Sciatic nerve (tissue), 2 donors: ENCODE measurements at places on chromosomes 11 and 22. TPM values are rescaled to one million over a fixed set of nuclear protein-coding genes. Genes with fewer than 3 reads are reported as not detected.

DNA sequence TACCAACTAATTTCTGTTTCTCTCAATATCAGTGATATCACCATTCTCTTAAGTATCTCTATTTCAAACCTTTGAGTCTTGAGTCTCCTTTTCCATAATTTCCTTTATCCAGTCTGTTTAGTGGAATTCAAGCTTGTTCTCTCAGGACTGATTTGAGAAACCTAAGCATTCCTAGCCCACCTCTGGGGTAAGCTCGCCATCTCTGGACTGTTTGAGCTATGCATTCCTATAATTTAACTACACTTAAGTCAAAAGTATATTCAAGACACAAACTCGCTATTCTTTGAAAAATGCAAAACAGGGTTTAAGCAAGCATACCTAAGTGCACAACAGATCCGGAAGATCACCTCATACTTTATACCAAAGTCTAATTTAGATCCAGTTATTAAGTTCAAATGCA lies 2.1 kb upstream of the DLAT start:
- no peak for DNase-seq

DNA sequence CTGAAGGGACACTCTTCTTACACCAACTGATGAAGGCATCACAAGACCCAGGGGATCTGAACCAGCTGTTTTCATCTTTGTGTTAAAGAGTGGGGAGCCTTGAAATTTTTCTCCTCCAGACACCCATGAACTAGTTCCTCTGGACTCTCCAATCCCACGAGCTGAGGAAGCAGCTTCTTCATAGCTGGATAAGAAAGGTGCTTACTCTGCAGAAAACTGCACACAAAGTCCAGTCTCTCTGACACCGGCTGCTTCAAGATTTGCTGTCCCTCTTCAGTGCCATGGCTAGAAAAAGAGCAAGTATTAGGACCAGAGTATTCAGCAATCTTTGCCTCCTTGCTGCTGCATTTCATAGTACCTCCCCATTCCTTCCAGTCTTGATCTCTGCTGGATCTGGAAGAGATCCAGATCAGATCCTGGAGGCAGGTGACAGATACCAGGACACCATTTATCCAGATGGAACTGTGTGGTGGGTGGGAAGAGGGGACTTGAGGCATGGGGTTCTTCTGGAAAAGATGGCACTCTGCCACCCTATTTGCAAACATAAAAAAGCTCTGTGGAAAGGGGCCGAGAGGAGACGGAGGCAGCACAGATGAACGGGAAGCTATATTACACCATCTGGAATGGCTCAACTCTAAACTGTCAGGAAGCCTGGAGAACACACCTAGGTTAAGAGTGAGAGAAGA lies 25.5 kb downstream of the IL18BP start:
- DNase-seq, result no peak

- peak; percentile 93 for DNase-seq
These were observed at the start of gene TESMIN for GRCh38 chr11:68751331-68751856. Gene TESMIN, minus strand, starts transcription at chr11:68751520. Its CDS starts 860 bp downstream, at chr11:68750660.

GRCh38 chr11:107716884-107717532 lies 5.2 kb upstream of the SLN start:
- no peak for DNase-seq

DNA sequence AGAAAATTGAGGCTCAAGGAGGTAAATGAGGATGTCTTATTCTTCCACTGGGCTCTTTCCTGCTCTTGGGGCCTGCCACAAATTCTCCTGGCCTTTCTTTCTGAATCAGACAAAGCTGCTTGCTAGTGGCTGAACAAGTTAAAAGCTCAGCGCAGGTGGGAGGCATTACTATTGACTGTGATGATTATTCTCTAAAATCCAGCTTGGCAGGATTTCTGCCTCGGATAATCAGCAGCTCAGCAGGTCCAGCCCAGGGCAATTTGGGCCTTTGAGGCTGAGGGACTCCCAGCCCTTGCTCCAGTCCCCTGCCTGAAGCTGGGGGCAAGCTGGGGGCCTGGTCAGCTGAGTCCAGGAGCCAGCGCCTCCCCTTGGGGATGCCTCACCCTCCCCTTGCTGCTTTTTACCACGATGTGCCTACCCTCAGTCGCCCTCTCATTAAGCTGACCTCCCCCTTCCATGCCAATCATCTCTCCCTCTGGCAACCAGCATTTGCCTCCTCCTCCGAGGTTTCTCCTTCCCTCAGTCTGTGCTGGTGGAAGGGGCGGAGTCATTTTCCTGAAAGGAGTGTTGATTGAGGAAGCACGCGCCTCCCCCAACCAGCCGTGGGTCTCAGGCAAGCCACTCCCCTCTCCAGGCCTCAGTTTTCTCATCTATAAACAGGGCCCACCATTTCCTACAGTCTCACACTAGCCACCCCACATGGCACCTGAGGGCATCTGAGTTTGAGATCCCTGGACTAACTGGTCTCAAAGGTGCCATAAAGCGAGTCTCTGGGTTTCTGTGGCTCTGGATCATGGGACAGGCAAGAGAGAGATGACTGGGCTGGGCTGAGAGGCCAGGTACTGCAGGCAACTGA lies 60.6 kb upstream of the PRDM11 start:
- DNase-seq, result no peak

DNA sequence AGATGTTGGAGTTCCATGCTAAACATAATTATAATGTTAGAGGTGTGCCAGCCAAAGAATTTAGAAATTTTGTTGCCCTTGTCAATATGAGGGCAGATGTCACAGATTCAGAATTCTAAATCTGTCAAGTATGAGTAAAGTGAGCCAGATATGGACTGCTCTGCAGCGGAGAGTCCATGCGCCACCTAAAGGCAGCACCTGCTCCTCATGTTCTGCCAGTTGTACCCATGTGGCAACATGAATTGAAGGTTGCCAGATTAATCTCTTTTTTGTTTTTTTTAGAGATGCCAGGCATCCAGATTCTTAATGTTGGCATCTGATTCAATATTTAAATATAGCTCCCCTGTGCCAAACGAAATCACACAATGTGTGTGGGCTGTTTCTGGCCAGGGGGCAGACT lies 678.6 kb upstream of the ANO5 start:
- DNase-seq, result no peak

Gene OVOL1
- total RNA-seq, result not detected

Gene CYB5R2
- total RNA-seq, result 96.4 TPM

Gene LARGE2
- total RNA-seq, result 1.4 TPM
